Sigmoid colon (tissue), 7 donors: ENCODE measurements at places on chromosomes 12 and 14. TPM values are rescaled to one million over a fixed set of nuclear protein-coding genes. Genes with fewer than 3 reads are reported as not detected.

DNA sequence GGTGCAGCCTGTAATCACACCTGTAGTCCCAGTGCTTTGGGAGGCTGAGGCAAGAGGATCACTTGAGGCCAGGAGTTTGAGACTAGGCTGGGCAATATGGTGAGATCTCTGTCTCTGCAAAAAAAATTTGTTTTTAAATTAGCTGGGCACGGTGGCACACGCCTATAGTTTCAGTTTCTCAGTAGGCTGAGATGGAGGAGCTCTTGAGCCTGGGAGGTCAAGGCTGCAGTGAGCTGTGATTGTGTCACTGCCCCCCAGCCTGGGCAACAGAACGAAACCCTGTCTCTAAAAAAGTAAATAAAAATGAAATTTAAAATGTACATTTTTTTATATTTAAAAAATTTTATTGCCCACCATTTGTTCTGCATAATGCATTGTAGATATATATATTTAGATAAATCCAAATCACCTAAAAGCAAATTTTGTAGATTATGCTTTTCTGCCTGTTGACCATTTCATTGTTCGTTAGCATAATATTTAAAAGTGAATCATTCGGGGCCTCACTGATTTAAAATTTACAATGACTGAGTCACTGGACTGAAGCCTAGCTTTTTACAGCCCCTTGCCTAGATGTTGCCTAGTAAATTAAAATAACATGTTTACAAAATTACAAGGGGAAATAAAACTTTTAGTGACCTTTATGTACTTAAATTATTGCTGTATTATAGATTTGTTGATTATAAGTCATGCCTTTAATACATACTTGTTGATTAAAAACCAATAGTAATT, 87.9 kb downstream of the USP15 start:
- no peak for DNase-seq

DNA sequence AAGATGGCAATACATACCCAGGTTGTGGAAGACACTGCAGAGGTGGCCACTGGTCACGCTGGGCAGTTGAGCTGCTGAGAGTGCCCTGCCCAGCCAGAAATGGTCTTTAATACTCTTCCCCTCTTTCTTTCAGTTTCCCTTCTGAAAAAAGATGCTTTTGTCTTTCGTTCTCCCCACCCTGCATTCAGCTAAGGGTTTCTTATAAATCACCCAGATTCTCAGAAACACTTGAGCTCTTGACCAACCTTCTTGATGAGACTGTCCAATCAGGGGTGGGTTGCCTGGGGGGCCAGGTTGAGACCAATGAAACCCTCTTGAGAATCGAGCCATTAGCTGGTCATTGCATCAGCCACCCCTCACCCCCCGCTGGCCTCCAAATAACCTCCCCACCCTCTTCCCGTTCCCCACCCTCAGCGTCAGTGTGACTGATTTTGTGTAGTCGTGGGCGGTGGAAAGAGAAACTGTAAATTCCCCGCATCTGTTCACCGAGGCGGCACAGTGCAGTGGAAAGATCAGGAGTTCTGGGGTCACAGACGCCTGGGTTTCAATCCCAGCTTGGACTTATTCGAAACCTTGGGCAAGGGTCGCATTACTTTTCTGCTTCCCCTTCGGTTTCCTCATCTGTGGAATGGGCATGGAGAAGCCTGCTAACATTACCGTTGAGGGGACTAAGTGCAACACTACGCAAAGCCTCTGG, 52.3 kb downstream of the SLC25A47 start:
- DNase-seq = peak; percentile 87

DNA sequence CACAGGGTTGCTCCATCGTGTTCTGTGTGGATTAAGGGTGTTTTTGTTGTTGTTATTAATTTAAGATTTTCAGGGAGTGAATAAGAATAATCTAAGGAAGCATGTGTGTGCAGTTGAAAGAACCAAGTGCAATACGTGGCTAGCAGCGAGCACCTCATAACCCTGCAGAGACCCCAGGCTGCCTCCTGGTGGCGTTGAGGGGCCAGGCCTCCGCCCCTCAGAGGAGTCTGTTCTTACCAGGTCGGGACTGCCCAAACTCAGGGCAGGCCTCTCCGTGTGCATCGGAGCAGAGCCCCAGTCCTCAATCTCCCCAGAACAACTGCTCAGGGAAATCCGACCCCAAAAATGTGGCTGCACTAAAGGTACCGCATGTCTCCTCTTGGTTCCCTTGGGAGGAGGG, 36.8 kb downstream of the IL31 start:
- no peak for DNase-seq

The SERPINA1 gene
- 103 TPM for polyA plus RNA-seq

The PPM1H gene
- 0.92 TPM for polyA plus RNA-seq
